ENCODE measurements at places on chromosomes 6 and 20. TPM values are rescaled to one million over a fixed set of nuclear protein-coding genes. Genes with fewer than 3 reads are reported as not detected.

DNA sequence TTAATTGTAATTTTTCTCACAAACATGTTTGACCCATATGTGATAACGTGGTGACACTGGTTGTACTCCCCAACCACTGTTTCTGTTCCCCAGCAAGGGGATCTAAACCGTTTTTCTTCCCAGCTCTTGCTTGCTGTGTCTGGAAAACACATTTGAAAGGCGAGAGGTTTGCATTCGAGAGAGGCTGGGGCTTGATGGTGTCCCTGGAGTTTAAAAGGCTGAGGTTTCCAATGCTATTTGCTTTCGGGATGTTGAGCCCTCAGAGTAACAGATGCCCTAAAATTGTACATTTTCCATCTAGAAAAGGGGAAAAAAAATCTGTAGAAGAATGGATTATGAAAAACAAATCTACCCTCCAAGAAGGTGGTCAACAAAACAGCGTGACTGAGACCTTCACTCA lies 35.4 kb downstream of the AKAP12 start:
- H3K4me3 ChIP-seq, result no peak overlapping the region
- H3K27me3 ChIP-seq, result no peaks in the 10 kb centered on the region
- H3K4me1 ChIP-seq, result no peaks in the 10 kb centered on the region
- H3K36me3 ChIP-seq, result no peaks in the 10 kb centered on the region
- DNase-seq, result no peak

ANKRD6 gene
- total RNA-seq, result 23.7 TPM

DNA sequence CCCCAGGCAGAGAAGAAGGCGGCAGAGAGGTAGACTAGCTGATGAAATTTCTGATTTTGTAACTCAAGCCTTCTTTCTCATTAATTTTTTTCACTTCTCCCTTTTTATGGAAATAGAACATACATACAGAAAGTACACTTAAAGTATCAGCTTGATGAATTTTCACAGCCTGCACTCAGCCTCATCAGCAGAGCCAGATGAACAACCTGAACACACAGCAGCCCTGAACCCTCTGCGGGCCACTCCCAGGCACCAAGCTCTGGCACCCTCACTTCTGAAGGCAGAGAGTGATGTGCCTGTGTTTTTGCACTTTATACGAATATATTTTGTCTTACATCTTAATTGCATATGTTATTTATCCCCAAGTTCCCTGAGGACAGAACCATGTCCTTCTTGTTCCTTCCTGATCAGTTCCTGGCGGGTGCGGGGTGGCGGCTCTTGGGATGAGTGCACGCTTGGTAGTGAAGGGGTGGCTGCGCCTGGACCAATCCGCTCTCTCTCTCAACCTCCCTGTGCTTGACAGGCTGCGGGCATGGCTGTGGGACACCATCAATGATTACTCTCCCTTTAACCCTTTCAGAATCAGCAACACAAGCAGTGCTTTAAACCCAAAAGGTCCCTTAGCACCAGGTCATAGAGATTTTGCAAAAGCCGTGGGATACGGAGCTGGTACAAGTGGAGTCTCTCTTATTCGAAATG lies 34.8 kb upstream of the AFDN start:
- H3K4me3 ChIP-seq, result no peak overlapping the region
- H3K27ac ChIP-seq, result peak overlapping the region; percentile 31
- peak; percentile 38 for DNase-seq
- peaks cover 10% of the 10 kb centered on the region for H3K4me1 ChIP-seq

GRCh38 chr6:136226674-136227377 lies 23.3 kb downstream of the MTFR2 start:
- H3K4me1 ChIP-seq, result no peaks in the 10 kb centered on the region
- no peak for DNase-seq
- no peak overlapping the region for H3K27ac ChIP-seq
- H3K27me3 ChIP-seq, result no peaks in the 10 kb centered on the region

DNA sequence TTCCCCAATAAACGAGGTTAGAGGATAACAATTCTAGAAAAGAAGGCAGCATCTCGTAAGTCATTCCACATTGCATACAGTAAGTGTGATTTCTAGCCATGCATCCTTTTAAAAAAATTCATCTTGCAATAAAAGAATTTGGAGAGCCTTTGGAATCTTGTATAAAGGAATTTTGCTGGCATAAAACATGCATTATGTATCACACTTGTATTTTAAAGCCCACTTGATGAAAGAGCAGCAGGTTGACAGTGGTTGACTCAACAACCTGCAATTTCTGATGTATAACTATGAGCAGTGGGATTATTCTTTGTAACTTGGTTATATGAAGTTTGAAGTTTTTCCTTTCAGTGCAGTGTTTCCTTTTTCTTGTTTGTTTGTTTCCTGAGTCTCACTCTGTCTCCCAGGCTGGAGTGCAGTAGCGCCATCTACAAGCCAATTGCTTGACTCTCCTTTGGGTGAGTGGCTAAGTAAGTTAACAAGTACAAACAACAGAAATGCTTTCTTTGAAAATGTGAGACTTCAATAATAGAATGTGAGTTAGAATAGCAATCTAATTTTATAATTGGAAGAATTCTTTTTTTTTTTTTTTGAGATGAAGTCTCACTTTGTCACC lies 39.9 kb downstream of the JARID2 start:
- H3K4me1 ChIP-seq, result peaks cover 3% of the 10 kb centered on the region
- no peaks in the 10 kb centered on the region for H3K36me3 ChIP-seq
- H3K4me3 ChIP-seq, result no peak overlapping the region
- no peak for DNase-seq

GRCh38 chr6:135054226-135054568 lies 425 bp downstream of the HBS1L start:
- H3K27me3 ChIP-seq, result no peaks in the 10 kb centered on the region
- H3K4me3 ChIP-seq, result peak overlapping the region; percentile 67
- no peaks in the 10 kb centered on the region for H3K4me1 ChIP-seq
- DNase-seq, result no peak
- peaks cover under 1% of the 10 kb centered on the region for H3K36me3 ChIP-seq
- peak overlapping the region; percentile 88 for H3K27ac ChIP-seq

GRCh38 chr6:79257381-79258205 lies 23.1 kb upstream of the HMGN3 start:
- H3K27ac ChIP-seq, result no peak overlapping the region
- DNase-seq, result no peak
- H3K4me1 ChIP-seq, result no peaks in the 10 kb centered on the region
- no peak overlapping the region for H3K4me3 ChIP-seq
- no peaks in the 10 kb centered on the region for H3K27me3 ChIP-seq
- H3K36me3 ChIP-seq, result no peaks in the 10 kb centered on the region

- H3K27ac ChIP-seq, result no peak overlapping the region
- H3K4me1 ChIP-seq, result no peaks in the 10 kb centered on the region
- H3K27me3 ChIP-seq, result no peaks in the 10 kb centered on the region
- DNase-seq, result no peak
- H3K4me3 ChIP-seq, result no peak overlapping the region
Observed at GRCh38 chr6:147384737-147385710, 123.5 kb upstream of the SAMD5 start.

DNA sequence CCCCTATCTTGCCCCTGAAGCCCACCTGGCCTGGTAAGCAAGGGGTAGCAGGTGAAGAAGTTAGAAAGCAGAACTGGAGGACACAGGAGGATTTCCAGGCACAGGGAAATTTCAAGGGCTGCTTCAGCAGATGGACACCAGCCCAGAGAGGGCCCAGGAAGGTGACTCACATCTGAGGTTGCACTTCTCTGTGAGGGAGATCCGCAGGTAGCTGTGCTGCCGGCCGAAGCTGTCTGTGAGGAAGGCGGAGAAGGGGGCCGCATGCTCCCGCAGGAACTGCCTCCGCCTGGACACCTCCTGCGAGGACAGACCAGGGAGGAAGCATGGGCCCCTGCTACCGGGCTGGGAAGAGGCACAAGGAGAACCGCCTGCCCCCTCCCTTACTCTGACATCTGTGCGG lies 7.1 kb downstream of the MOCS1 start:
- H3K27ac ChIP-seq, result peak overlapping the region; percentile 52
- DNase-seq, result no peak
- H3K27me3 ChIP-seq, result no peaks in the 10 kb centered on the region
- no peak overlapping the region for H3K4me3 ChIP-seq

GRCh38 chr20:49427751-49428518 lies 54.5 kb downstream of the KCNB1 start:
- H3K36me3 ChIP-seq, result no peaks in the 10 kb centered on the region
- DNase-seq, result no peak
- H3K27me3 ChIP-seq, result no peaks in the 10 kb centered on the region
- H3K27ac ChIP-seq, result no peak overlapping the region
- H3K4me3 ChIP-seq, result no peak overlapping the region

PHACTR3 gene
- total RNA-seq, result 0.16 TPM

- H3K4me3 ChIP-seq, result no peak overlapping the region
- H3K27me3 ChIP-seq, result no peaks in the 10 kb centered on the region
- no peak overlapping the region for H3K27ac ChIP-seq
- no peaks in the 10 kb centered on the region for H3K4me1 ChIP-seq
Observed at GRCh38 chr6:158205169-158205944, 37.2 kb downstream of the GTF2H5 start.

DNA sequence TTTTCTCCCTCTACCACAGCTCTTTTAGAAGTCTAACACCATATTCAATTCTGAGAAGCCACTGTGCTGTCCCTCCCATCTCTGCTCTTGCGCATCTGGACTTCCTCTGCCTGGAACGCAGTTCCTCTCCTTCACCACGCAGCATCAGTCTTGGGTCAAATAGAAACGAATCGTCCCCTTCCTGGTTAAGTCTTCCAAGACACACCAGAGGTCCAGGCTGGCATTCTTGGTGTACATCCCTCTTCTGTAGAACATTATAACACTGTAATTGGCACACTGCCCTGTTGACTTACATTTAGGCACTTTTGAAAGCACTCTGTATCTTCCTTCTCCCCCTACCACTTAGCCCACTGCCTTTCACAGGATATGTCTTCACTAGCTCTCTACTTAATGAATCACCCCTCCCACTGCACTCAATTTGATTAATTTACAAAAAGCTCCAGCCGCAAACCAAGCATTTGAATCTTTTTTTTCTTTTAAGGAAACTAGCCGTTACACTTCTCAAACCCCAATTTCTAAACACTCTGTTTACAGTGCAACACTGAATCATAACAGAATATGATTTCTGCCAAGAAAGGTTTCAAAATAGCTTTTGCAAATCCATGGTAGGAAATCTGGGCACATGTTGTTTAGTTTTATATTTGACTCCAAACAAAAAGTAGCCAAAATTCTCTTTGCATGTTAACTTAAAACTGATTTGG lies 140.8 kb upstream of the CARMIL1 start:
- H3K36me3 ChIP-seq, result no peaks in the 10 kb centered on the region
- no peaks in the 10 kb centered on the region for H3K27me3 ChIP-seq
- peak overlapping the region; percentile 39 for H3K4me3 ChIP-seq
- peak overlapping the region; percentile 87 for H3K27ac ChIP-seq

KIF25 gene
- total RNA-seq, result not detected

NRSN1 gene
- total RNA-seq, result not detected

DNA sequence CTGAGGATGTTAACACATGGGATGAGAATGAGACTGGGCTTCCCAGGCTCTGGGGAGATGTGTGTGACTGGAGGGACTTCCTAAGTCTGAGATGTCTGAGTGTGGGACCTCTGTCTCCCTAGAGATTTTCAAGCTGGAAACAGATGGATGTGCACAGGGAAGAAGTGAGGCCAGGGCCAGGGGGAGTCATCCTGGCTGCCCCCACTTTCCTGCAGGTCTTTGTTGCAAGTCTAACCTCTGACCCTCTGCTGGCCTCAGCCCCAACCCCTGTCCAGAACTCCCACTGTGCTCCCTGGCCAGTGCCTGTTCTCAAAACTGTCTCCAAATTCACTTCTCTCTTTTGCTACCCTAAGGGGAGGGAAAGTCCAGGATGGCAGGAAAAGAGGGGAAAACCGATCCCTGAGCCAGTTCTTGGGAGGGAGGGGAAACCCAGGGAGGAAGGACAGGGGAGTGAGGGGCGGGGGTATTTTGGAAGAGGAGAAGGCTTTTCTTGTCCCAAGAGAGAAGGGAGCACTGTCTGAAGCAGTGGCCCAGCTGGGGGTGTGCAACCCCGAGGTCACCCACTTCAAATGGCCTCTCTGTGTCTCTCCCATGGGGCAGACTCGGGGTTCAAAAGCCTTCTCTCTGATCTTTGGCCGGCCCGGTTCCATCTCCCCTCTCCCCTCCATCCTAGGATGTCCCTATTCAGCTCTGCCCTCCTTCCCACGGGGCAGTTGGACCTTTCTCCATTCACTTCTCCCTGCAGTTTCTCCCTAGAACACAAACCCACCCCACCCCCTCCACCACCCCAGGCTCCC lies 3.1 kb downstream of the PPP1R18 start:
- peaks cover 11% of the 10 kb centered on the region for H3K4me1 ChIP-seq
- no peaks in the 10 kb centered on the region for H3K27me3 ChIP-seq
- H3K4me3 ChIP-seq, result peak overlapping the region; percentile 82
- DNase-seq, result no peak
- H3K36me3 ChIP-seq, result no peaks in the 10 kb centered on the region

TMEM200A gene
- total RNA-seq, result 4.6 TPM

SLC17A2 gene
- not detected for total RNA-seq

GRCh38 chr6:20539387-20539786 lies 5.1 kb downstream of the CDKAL1 start:
- no peak for DNase-seq
- H3K4me3 ChIP-seq, result no peak overlapping the region
- H3K4me1 ChIP-seq, result no peaks in the 10 kb centered on the region
- no peak overlapping the region for H3K27ac ChIP-seq
- H3K27me3 ChIP-seq, result no peaks in the 10 kb centered on the region

DNA sequence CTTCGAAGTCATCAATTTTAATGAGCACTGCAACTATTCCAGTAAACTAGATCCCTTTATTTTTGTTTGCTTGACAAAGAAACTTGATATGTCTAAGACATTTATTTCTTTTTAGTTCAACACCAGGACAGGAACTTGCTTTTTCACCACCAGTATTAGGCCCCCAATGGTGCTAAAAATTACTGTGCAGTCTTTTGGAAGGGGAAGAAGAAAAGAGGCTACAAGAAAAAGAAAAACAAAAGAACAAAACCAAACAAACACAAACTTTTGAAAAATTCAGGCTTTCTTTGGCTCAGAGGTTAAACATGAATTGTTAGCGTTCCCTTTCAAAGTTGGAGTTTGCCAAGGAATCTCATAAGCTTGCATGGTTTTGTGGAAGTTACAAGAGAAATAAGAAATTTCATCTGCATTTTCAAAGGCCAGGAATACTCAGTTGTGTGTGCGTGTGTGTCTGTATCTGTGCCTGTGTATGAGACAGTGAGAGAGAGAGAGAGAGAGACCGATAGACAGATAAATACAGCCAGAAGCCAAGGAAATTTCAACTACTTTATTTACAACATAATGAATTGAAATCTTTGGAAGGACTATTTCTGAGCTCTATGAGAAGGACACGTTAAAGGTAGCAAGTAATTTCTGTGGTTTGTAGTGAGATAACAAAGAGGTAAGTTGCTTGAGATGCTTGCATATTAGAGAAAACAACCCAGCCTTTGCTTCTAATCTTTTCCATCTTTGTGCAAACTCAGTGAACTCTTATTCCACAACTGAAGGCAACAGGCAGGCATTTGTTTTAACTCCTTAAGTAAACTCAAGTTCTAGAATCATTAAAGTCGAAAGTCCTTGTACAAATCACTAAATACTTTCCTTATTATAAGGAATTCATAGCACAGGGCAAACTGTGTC lies 171.0 kb upstream of the CITED2 start:
- no peaks in the 10 kb centered on the region for H3K36me3 ChIP-seq
- no peak for DNase-seq
- H3K4me1 ChIP-seq, result no peaks in the 10 kb centered on the region

NOX3 gene
- total RNA-seq, result not detected
